ENCODE measurements at places on chromosomes 12 and 14. TPM values are rescaled to one million over a fixed set of nuclear protein-coding genes. Genes with fewer than 3 reads are reported as not detected.

DNA sequence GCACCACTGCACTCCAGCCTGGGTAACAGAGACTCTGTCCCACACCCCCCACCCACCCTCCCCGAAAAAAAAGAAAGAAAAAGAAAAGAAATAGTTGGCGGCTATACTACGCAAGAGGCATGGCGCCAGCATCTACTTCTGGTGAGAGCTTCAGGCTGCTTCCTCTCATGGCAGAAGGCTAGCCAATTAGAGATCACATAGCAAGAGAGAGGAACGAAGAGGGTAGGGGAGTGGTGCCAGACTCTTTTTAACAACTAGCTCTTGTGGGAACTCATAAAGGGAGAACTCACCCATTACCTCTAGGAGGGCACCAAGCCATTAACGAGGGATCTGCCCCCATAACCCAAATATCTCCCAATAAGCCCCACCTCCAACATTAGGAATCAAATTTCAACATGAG lies 6.2 kb downstream of the DENND5B start:
- H3K27ac ChIP-seq, result no peak overlapping the region
- peaks cover 4% of the 10 kb centered on the region for H3K4me1 ChIP-seq
- H3K36me3 ChIP-seq, result peaks cover 2% of the 10 kb centered on the region

GRCh38 chr12:119369907-119370546 lies 35.5 kb downstream of the CCDC60 start:
- H3K27me3 ChIP-seq, result peaks cover 15% of the 10 kb centered on the region
- no peak overlapping the region for H3K4me3 ChIP-seq
- no peak for DNase-seq
- no peaks in the 10 kb centered on the region for H3K36me3 ChIP-seq
- H3K27ac ChIP-seq, result no peak overlapping the region
- no peaks in the 10 kb centered on the region for H3K4me1 ChIP-seq

DNA sequence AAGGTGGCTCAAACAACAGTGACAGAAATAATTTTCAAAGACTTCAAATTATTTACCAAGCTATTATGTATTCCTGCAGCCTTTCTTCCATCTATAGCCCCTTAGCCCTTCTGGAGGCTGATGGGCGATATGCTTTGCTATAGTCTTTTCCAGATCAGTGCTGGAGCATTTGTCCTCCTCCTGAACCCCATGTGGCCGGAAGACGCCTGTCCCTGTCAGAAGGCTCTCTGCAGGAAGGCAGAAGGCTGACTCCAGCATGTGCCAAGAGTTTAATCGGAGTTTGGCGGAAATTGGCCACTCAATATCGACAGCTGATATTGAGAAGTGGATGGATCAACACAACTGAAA lies 49.3 kb upstream of the MAX start:
- H3K4me1 ChIP-seq, result no peaks in the 10 kb centered on the region
- H3K36me3 ChIP-seq, result no peaks in the 10 kb centered on the region
- no peak overlapping the region for H3K27ac ChIP-seq
- no peak overlapping the region for H3K4me3 ChIP-seq
- no peaks in the 10 kb centered on the region for H3K27me3 ChIP-seq

DNA sequence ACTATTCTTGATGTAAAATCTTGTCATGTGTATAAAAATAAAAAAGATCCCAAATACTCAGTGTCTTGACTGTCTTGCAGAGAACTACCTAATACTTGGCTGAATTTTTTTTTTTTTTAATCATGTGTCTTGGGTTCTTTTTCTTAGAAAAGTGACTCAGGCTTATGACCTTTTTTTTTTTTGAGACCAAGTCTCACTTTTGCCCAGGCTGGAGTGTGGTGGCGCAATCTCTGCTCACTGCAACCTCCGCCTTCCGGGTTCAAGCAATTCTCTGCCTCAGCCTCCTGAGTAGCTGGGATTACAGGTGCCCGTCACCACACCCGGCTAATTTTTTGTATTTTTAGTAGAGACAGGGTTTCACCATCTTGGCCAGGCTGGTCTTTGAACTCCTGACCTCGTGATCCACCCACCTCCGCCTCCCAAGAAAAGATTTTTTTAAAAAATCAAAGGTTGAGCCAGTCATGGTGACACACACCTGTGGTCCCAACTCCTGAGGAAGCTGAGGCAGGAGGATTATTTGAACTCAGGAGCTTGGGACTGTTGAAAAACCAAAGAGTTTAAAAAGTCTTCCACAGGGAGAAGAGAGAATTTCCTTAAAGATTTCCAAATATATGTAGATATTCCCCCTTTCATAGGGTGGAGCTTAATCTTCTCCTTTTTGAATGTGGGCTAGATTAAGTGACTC lies 17.7 kb upstream of the TDG start:
- H3K27ac ChIP-seq, result peak overlapping the region; percentile 65
- DNase-seq, result no peak
- H3K27me3 ChIP-seq, result no peaks in the 10 kb centered on the region
- peaks cover 95% of the 10 kb centered on the region for H3K36me3 ChIP-seq
- peaks cover 5% of the 10 kb centered on the region for H3K4me1 ChIP-seq

- no peak overlapping the region for H3K27ac ChIP-seq
- H3K27me3 ChIP-seq, result peaks cover 6% of the 10 kb centered on the region
- H3K4me1 ChIP-seq, result peaks cover 4% of the 10 kb centered on the region
- no peaks in the 10 kb centered on the region for H3K36me3 ChIP-seq
Observed at GRCh38 chr12:107668320-107669098, 17.1 kb upstream of the PWP1 start.

GRCh38 chr14:65387628-65388027 lies 24.9 kb upstream of the FUT8 start:
- H3K4me3 ChIP-seq, result no peak overlapping the region
- no peak for DNase-seq

DNA sequence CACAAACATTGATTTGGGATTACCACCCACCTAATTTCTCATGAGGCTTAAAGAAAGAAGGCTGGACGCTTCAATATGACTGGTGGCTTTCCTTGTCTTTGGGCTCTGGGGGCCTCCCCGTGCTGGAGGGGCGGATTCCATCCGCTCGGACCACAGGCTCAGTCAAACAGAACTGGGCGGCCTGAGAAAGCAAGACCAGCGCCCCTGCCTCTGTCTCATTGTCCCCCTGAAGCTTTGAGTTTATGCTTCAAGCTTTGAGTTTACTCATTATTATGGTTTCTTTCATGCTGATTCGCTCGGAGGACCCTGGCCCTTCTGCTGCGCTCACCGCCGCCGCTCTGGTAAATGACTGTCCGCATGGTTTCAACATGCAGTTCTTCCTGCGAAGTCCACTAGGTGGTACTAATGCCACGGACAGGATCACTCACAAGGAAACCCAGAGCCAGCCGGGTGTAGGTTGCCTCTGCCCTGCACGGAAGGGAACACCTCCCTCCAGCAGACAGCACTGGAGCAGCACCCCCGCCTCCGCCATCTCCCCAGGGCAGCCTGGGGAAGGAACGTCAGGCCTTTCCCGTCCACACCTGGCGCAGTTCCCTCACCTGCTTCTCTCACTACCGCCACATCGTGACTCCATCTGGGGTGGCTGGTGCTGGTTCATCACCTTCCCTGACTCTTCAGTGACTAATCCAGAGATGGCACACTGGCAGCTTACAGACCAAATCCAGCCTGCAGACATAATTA lies 13.2 kb upstream of the TIGAR start:
- H3K4me3 ChIP-seq, result no peak overlapping the region
- no peaks in the 10 kb centered on the region for H3K27me3 ChIP-seq
- peaks cover 6% of the 10 kb centered on the region for H3K36me3 ChIP-seq
- H3K27ac ChIP-seq, result no peak overlapping the region
- H3K4me1 ChIP-seq, result peaks cover 6% of the 10 kb centered on the region
- DNase-seq, result no peak

GRCh38 chr14:104151566-104152245 lies 13.3 kb downstream of the KIF26A start:
- H3K27ac ChIP-seq, result no peak overlapping the region
- H3K27me3 ChIP-seq, result no peaks in the 10 kb centered on the region
- no peak overlapping the region for H3K4me3 ChIP-seq

DNA sequence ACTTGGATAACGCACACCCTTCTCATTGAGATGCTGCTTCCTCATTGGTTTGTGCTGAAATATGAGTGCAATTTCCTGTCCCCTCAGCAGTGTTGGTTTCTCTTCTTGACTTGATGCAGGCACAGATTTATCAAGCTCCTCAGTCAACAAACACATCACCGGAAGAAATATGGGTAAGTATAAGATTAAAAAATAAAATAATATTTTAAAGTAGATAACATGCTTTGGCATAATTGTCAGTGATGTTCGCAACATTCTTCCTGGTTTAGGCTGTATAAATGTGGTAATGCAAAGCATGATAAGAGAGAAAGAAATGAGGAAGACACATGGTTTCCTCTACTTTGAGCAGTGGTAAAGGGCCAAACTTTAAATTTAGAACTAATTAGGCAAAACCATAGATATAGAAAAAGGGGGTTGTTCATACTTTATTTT lies at the start of gene GPR65:
GPR65 (plus strand) TSS at position 86 of the 432 bp plus-strand sequence. CDS start 5,713 bp downstream, outside the sequence.
- no peaks in the 10 kb centered on the region for H3K27me3 ChIP-seq
- peak within 1 kb of the TSS; percentile 96 for H3K4me3 ChIP-seq
- H3K36me3 ChIP-seq, result no peaks in the 10 kb centered on the region
- H3K27ac ChIP-seq, result peak within 1 kb of the TSS; percentile 98
- H3K4me1 ChIP-seq, result peaks cover 69% of the 10 kb centered on the region
- DNase-seq, result peak; percentile 76

DNA sequence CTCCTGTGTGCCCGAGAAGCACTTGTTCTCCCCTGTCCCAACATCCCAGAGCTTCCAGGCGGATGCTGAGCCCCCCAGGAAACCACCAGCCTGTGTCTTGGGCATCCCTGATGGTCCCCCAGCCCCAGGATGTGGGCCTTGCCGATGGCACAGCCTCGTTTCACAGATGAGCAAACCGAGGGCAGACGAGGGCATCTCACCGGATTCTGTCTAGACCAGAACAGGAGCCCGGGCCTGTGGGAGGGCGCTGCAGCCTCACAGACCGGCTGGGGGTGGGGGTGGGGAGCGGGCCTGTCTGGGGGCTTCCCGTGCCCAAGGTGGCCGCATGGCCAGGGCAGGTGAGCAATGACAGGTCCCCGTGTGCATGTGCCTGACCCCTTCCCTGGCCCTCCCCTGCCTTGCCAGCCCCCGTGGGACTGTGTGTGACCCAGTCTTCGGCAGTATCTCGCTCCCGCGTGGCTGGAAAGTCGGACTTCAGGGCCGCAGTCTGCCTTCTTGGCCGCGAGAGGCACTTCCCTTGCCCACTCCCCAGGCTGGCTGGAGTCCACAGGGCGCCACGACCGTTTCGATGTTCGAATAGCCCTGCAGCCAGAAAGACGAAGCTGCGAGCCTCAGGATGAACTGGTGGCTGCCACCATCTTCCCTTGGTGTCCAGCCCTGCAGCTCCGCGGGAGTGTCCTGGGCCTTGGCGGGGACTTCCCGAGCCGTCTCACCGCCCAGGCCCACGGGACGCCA lies 8.9 kb downstream of the RFLNA start:
- peaks cover 5% of the 10 kb centered on the region for H3K27me3 ChIP-seq
- no peaks in the 10 kb centered on the region for H3K36me3 ChIP-seq
- H3K4me1 ChIP-seq, result no peaks in the 10 kb centered on the region
- H3K27ac ChIP-seq, result no peak overlapping the region

GRCh38 chr14:98182393-98183055 lies 1089.5 kb downstream of the BCL11B start:
- H3K27ac ChIP-seq, result peak overlapping the region; percentile 96
- peaks cover 94% of the 10 kb centered on the region for H3K4me1 ChIP-seq
- H3K36me3 ChIP-seq, result no peaks in the 10 kb centered on the region
- peak overlapping the region; percentile 76 for H3K4me3 ChIP-seq

DNA sequence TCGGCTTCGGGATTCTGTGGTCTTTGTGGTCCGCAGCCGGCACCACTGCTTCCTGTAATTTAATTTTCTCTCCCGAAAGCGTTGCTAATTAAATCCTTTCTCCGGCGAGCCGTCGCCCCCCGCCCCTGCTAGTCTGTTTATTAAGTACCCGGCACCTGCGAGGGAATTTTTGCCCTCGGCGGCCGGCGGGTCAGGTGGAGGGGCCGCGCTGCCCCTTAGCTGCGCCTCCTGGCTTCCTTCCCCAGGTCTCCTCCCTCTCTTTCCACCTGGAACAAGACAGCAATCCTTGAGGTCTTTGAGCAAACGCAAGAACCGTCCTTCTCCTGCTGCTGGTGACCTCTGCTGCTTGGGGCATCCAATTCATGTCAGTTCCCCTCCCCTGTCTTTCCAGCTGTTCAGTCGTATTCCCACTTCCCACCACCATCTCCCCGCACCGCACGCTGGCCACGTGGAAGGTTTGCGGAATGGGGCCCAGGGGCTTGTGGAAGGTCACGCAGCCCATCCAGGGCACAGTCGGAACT lies 16.2 kb downstream of the ZDHHC22 start:
- DNase-seq, result no peak
- H3K4me1 ChIP-seq, result peaks cover 48% of the 10 kb centered on the region
- no peak overlapping the region for H3K27ac ChIP-seq
- H3K4me3 ChIP-seq, result peak overlapping the region; percentile 75
- H3K36me3 ChIP-seq, result no peaks in the 10 kb centered on the region

DNA sequence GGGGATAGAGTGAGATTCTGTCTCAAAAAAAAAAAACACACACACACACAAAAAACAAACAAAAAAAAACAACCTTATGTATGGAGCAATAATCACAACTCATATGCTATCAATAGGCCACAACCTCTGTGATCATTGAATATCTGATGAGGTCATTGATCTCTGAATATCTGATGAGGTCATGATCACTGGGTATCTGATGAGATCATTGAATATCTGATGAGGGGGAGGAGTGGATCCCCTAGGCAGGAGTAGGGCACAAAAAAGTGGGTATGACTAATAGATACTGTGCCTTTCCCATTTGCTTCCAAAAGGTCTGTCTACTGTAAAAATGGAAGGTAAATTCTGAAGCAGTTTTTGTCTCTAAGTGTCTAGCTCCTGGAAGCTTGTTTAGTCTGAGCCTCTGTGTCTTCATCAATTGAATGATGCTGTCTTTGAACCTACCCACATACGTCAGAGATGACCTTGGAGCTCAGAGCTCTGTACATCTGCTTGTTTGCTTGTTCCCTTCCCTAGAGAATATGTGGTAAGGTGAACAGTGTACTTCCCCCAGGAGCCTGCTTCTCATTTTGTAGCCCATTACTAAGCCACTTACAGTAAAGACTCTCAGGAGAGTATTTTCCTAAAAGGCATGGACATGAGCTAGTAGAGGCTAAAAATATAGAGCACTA lies 13.6 kb downstream of the PAH start:
- no peak for DNase-seq
- H3K27ac ChIP-seq, result no peak overlapping the region
- H3K4me3 ChIP-seq, result no peak overlapping the region
- peaks cover 2% of the 10 kb centered on the region for H3K27me3 ChIP-seq
- no peaks in the 10 kb centered on the region for H3K36me3 ChIP-seq

Gene TMEM121
- 4.3 TPM for polyA plus RNA-seq

Gene CYP46A1
- not detected for polyA plus RNA-seq

Gene HHIPL1
- not detected for polyA plus RNA-seq

Gene PTPN21
- not detected for polyA plus RNA-seq

All from naive thymus-derived CD8-positive, alpha-beta T cell (primary cell).